ENCODE measurements at places on chromosomes 5 and 9.
A peak's percentile ranks its signal among the peaks of the same experiment; 100 is the strongest.

DNA sequence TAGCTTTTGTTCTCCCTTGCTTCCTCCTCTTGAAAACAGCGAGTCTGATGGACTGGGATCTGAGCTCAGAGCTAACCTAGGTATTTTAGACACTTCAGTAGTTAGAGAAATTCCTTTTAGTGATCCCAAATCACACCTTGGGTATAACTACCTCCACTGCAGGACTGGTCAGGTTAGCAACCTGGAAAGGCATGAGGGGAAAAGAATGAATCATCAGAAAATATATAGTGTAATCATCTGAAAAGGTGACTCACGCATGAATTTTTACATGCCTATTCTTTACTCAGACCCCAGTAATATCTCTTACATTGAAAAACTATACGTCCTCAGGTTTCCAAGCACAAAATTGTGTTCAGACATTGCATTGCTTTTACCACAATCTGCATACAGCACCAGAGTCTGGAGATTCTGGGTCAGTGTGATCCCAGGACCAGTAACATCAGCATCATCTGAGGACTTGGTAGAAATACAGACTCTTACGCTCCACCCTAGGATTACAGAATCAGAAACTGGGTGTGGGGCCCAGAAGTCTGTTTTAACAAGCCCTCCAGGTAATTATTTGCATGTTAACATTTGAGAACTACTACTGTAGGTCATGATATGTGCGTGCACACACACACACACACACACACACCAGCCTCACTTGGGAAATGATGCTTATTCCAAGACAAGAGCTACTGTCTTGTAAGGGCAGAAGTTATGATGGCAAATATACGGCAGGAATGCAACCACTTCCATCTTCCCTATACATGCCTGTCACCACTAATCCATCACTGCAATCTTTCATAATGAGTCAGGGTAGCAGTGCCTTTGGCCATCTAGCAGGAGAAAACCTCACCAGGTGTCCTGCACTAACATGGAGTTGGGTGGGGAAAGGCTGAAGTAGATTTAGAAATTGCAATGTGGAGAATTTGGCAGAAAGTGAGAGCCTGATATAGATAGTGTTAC is 271.6 kb upstream of the MAP3K1 start:
- DNase-seq = no peak

DNA sequence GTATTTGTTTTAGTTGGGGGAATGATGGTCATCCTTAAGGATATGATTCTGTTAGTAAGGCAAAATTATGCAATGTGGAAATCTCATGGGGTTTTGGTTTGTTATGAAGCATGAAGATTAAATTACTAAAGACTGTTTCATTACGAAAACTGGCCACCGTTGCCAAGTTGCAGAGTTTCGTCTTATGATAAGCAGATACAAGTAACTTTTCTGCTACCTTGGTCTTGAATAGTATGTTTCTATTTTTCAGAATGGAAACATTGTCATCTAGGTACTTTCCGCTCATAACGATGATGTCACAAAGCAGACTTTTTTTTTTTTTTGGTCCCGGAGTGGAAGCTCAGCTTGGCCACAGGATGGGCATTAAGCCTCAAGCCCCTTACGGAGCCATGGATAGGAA is 4.2 kb downstream of the CCNI2 start:
- peak; percentile 95 for DNase-seq

DNA sequence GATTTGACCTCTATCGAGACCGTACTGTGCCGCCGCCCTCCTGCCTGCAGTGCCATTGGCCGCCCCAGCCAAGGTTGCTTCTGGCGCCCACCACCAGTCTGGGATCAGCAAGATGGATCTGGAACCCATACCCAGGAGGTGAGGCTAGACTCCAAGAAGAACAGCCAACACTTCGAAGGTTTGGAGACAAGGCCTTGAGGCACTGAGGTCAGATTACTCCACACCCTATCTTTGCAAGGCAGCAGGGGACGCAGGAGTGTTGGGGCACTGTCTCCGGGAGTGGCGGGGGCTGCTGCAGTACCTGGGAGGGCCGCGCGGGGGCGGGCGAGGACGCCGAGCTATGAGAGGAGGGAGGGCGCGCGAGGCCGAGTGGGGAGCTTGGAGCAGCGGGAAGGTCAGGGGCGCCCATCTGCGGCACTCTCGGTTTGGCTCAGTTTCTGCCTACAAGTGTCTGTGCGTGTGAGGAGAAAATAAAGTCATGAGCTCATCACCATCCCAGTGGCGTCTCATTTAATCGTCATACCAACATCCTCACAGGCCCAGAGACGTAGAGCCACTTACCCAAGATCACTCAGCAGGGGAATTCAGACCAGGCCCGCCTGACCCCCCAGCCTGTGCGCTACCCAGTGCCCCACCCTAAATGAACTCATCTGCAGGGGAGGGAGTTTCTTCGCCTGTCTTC is 20.5 kb upstream of the PSD2 start:
- peak; percentile 55 for DNase-seq

GRCh38 chr5:72163349-72163983 is 56.2 kb downstream of the MAP1B start:
- DNase-seq = no peak

GRCh38 chr9:126612813-126613641 is 701 bp upstream of the LMX1B start:
- DNase-seq = no peak

DNA sequence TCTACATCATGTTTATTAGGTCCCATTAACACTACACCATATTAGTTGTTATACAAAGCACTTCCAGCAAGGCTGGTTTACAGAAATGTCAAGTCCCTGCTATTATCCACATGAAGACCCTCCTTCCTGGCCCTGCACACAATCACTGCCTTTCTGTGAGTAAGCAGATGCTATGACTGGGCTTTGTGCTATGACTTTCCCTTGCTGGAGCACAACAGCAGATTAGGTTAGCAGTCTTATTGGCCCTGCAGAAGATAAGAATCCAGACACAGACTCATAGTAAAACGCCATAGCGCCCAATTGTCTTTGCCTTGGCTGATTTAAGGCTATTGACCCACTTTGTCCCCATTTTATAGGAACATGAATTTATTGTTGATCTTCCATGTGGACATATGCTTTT is 228.9 kb upstream of the ACTBL2 start:
- no peak for DNase-seq

DNA sequence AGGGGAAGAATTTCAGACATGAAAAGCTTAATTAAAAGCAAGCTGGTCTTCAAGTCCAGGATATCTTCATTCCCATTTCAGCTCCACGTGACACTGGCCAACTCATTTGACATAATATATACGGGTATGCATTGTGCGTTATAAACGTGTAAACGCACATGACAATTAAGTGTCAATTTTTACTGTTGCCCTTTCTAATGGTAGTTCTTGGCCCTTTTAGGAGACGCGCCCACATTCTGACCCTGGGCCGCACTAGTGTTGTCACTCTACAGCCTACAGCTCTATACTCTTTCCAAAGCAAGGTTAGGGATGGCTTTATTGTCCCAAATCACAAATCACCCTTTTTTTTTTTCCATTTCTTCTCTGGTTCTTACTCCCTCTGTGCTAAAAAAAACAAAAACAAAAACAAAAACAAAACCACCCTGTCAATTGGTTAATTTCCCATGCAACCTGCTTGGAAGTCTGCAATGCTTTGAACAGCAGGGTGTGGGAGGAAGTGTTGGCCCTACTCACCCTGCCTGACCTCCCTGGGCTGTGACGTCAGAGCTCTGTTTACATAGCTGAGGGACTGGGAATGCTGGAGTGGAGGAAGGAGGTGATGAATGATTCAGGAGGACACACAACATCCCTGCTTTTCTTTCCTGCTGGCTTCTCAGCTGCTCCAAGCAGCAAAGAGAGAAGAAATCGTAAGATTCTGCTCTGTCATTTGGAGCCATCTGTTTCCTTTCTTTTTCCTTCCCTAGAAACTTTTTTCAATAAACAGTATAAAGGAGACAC is 19.3 kb downstream of the RFK start:
- DNase-seq = peak; percentile 96

GRCh38 chr9:113274474-113275156 is 757 bp downstream of the CDC26 start:
- DNase-seq = peak; percentile 73

DNA sequence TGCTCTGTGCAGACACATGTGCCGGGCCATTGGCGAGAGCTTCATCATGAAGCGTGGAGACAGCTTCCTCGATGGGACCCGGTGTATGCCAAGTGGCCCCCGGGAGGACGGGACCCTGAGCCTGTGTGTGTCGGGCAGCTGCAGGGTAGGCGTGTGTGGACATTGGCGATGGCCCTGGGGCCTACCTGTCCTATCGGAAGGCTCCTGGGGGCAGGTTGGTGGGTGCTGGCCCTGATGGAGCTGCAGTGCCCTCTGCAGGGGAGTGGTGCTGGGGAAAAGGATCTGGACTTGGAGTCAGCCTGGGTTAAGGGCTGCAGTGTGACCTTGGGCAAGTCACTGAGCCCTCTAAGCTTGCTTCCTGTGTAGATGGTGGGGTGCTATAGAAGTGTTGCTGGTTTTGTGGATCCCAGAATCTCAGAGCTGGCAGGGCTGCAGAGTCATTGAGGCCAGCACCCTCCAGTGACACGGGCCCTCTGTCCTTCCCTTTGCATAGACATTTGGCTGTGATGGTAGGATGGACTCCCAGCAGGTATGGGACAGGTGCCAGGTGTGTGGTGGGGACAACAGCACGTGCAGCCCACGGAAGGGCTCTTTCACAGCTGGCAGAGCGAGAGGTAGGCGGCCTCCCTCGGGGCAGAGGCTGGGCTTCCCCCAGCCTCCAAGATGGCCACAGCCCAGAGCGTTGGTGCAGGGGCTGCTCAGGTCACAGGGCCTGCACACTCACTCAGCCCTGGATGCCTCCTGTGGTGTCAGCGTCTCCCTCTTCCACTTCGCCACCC is 15.8 kb downstream of the ADAMTS13 start:
- DNase-seq = no peak
